ENCODE measurements at places on chromosomes 6 and 20.

DNA sequence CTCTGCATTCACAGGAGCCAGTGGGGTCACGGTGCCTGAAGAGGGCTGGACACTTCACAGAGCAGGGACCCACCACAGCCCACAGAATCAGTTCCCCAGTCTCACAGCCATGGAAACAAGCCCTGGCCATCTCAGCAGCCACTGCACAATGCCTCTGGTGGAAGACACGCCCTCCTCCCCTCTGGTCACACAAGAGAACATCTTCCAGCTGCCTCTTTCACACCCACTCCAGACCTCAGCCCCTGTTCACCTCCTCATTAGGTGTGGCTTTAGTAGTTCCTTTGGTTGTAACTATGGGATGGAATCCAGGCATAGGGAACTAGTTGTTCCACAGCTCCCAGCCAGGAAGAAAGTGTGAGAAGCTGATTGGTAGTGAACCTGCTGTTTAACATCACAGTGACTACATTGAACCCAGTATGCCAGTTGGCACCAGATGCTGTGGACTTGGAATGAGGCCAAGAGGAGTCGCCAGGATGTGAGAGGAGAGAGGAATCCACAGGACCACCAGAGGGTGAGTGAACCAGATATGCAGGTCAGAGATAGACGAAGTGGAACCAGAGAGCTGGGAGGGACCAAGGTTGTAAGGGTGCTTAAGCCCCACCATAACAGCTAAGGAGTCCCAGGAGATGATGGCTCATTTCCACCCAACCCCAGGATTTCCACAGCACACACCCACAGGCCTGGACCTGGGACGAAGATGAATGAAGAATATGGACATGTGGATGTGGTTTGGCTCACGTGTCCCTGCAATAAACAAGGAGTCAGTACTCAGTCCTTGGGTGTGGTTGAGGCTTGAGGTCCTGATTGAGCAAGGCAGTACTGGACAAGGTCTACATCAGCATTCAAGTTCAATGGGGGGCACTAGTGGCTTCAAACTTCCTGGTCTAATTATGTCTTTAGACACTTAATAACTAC, 8.8 kb upstream of the BTN3A3 start:
- DNase-seq = no peak

DNA sequence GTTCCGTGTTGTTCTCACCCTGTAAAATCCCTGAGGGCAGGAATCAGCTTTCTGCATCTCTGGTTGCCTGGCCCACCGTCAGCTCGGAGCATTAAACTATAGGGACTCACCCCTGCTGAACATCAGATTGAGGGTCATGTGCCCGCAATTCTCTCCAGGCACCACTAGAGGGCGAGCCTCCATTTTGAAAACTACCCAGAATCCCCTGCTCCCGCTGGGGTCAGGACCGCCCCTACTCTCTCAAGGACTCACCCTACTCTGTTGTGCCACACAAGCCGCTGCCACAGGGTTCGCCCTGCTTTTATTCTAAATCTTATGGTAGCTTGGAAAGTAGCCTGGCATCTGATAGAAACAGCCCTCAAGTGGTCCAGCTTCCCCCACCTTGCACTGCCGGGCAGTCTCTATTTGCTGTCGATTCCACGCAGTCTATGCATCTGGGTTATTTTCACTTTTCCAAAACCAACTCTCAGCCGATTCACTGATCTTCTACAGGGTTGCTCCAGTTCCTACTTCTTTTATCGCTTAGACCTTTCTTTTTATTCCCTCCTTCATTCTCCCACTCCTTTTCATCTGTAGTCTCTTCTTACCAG, 244.1 kb upstream of the QKI start:
- no peak for DNase-seq

GRCh38 chr6:160077024-160077423, 44.6 kb upstream of the SLC22A1 start:
- no peak for DNase-seq

- no peak for DNase-seq
Observed at GRCh38 chr6:11414176-11414963, 123.2 kb upstream of the TMEM170B start.

GRCh38 chr6:147046141-147046877, 157.9 kb upstream of the STXBP5 start:
- DNase-seq = no peak

DNA sequence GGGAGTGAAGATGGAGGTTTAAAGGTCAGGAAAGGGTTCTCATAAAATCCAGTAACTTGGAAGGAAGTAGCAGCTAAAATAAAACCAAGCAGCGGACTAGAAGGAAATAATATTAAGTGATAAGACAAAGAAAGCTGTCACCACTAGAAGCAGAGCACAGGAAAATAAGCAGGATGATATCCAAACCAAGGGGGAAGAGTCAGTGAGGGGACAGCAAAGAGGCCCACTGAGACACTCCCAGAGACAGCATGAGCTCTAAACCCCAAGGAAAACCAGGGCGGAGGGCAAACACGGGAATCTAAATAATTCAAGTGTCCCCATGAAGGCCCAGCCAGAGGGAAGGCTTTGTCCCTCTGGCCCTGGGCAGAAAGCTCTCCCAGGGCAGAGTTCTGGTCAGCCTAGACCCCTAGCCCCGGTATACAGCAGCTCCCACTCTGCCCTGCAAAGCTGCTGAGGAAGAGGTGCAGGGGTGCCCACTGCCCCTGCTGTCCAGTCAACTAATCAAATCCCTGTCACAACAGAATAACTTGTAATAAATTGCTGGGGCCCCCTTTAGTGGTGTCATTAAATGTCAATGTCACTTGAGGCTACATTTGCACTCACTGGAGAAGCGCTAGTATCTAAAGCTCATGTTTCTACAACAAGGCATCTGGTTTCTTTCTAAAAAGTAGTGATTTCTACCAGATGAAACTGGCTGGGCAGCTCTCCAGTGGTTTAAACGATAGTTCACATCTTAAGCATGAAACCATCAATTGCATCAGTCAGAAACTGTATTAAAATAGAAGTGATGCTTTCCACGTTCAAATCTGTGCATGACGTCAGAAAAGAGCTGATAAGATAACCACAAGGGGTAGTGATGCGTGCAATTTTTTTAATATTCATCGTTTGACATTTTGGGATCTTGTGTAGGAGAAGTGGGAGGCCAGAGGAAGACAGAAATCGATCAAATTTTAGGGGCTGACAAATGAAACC, 13.6 kb downstream of the PDE10A start:
- no peak for DNase-seq
